ENCODE measurements at places on chromosomes 5 and 9. TPM values are rescaled to one million over a fixed set of nuclear protein-coding genes. Genes with fewer than 3 reads are reported as not detected.
A peak's percentile ranks its signal among the peaks of the same experiment; 100 is the strongest.

GRCh38 chr9:128190013-128190412 is 1.4 kb downstream of the CIZ1 start:
- no peaks in the 10 kb centered on the region for H3K27me3 ChIP-seq
- H3K4me1 ChIP-seq = peaks cover 6% of the 10 kb centered on the region
- H3K36me3 ChIP-seq = no peaks in the 10 kb centered on the region
- H3K27ac ChIP-seq = no peak overlapping the region
- no peak overlapping the region for H3K4me3 ChIP-seq

- no peaks in the 10 kb centered on the region for H3K4me1 ChIP-seq
- no peak overlapping the region for H3K4me3 ChIP-seq
- H3K36me3 ChIP-seq = no peaks in the 10 kb centered on the region
- DNase-seq = no peak
These were observed 24.7 kb downstream of the DAP start for GRCh38 chr5:10736354-10736753.

GRCh38 chr5:68251804-68252522 is 36.4 kb downstream of the PIK3R1 start:
- H3K4me3 ChIP-seq = no peak overlapping the region
- H3K27ac ChIP-seq = no peak overlapping the region
- no peaks in the 10 kb centered on the region for H3K36me3 ChIP-seq
- no peak for DNase-seq
- peaks cover 21% of the 10 kb centered on the region for H3K4me1 ChIP-seq

GRCh38 chr5:168346417-168346816 is 55.0 kb downstream of the WWC1 start:
- no peaks in the 10 kb centered on the region for H3K4me1 ChIP-seq
- no peaks in the 10 kb centered on the region for H3K36me3 ChIP-seq
- DNase-seq = no peak
- no peak overlapping the region for H3K27ac ChIP-seq
- H3K4me3 ChIP-seq = no peak overlapping the region

DNA sequence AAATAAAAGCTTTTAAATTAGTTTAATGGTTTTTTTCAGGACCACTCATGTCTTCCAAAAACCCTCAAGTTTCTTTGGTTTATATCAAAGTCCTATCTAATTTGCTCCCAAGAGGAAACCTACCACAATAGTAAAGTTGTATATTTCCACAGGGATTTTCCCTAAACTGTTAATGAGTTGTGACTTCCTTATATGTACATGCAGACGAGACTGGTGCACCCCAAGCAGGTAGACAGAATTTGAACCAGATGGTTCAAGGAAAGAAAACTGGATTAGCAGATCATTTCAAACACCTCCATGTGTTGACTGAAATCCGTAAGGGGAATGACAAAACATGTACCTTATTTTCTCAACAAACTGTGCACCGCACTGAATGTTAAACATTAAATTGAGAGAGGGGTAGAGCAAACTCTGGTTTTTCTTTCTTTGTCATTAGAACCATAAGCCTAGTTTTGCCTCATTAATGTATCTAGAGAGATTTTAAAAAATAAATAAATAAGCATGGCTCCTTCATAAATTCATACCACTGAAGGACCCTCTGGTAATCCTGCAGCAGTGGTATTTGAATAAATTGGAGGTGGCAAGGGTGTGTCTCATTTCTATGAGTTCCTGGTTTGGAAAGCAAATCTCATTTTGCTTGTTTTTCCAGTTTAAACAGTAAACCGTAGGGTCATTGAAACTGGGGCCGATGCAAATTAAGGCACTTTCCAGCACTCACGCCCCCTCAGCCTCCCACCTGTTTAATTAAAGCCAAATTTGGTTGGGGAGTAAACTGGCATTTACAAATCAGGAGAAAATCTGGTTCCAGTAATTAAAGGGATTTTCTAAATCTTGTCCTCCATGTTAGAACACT is 51.1 kb downstream of the ENC1 start:
- H3K4me1 ChIP-seq = peaks cover 2% of the 10 kb centered on the region
- no peaks in the 10 kb centered on the region for H3K27me3 ChIP-seq

GRCh38 chr5:176886336-176887251 is 12.6 kb downstream of the HK3 start:
- H3K4me3 ChIP-seq = no peak overlapping the region
- H3K27ac ChIP-seq = no peak overlapping the region
- peak; percentile 11 for DNase-seq
- H3K27me3 ChIP-seq = no peaks in the 10 kb centered on the region
- H3K36me3 ChIP-seq = no peaks in the 10 kb centered on the region
- no peaks in the 10 kb centered on the region for H3K4me1 ChIP-seq

DNA sequence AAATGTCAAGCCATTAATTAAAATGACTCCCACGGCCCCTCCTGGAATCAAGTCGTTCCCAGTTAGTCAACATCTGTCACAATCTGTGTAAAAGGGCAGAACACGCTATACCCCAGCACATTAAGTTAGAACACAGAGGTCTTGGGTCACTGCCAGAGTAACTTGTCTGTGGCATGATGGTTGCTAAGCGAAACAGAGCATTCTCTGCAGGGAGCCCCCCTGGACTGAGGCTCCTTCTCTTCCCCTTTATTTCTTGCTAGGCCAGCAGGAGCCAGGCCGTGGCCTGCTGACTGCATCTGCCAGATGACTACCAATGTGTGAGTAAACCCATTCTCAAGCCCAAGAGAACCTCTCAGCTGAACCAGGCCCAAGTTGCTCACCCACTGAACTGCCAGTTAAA is 51.9 kb upstream of the ZBED3 start:
- H3K27ac ChIP-seq = no peak overlapping the region
- no peaks in the 10 kb centered on the region for H3K27me3 ChIP-seq

- no peaks in the 10 kb centered on the region for H3K27me3 ChIP-seq
- no peaks in the 10 kb centered on the region for H3K4me1 ChIP-seq
- no peaks in the 10 kb centered on the region for H3K36me3 ChIP-seq
These were observed 19.9 kb upstream of the HMHB1 start for GRCh38 chr5:143791848-143792731.

DNA sequence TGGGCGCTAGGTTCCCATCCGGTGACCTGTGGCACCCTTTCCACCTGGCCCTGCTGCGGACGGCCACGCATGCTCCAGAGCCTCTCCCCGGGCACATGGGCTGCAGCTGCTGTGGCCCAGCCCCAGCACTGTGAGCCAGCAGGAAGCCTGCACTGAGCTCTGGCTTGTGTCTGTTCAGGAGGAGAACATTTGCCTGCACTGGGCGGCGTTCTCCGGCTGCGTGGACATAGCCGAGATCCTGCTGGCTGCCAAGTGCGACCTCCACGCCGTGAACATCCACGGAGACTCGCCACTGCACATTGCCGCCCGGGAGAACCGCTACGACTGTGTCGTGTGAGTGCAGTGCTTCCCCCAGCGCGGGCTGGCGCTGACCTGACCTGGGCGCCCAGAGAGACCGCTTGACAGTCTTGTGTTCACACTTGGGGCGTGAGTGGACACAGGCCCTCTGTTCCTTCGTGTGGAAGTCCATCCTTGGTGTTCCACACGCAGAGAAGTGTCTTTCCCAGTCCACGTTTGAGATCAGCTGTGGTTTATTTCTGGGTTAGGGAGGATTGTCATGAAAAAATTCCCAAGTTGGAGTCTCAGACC is 66.2 kb upstream of the CACNA1B start:
- no peak overlapping the region for H3K4me3 ChIP-seq
- H3K4me1 ChIP-seq = no peaks in the 10 kb centered on the region

DNA sequence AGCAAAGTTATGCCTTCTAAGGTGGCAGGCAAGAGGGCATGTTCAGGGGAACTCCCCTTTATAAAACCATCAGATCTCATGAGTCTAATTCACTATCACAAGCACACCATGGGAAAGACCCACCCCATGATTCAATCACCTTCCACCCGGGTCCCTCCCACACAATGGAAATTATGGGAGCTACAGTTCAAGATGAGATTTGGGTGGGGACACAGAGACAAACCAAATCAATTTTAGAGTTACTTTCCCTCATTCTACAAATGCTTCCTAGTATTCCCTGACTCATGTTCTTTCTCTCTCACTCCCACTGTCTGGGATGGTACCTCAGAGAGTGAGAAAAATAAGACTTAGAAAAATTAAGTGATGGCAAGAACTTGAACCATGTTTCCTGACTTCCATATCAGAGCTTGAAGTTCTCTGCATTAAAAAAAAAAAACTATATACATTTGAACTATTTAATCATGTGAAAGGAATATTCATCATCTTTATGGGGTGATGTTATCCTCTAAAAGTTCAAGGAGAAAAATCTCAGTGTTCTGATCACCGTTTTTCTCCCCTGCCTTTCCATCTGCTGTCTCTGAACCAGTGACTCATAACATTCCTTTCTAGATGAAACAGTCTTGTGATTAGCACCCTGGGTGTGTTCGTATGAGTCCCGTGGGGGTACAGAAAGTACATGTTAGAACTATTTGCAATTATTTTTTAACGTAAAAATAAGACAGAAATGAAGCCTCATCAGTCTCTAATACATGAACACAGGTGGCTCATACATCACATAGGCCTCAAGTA is 282.9 kb downstream of the SLF1 start:
- no peak for DNase-seq
- H3K36me3 ChIP-seq = no peaks in the 10 kb centered on the region
- H3K27ac ChIP-seq = no peak overlapping the region
- H3K4me1 ChIP-seq = no peaks in the 10 kb centered on the region

DNA sequence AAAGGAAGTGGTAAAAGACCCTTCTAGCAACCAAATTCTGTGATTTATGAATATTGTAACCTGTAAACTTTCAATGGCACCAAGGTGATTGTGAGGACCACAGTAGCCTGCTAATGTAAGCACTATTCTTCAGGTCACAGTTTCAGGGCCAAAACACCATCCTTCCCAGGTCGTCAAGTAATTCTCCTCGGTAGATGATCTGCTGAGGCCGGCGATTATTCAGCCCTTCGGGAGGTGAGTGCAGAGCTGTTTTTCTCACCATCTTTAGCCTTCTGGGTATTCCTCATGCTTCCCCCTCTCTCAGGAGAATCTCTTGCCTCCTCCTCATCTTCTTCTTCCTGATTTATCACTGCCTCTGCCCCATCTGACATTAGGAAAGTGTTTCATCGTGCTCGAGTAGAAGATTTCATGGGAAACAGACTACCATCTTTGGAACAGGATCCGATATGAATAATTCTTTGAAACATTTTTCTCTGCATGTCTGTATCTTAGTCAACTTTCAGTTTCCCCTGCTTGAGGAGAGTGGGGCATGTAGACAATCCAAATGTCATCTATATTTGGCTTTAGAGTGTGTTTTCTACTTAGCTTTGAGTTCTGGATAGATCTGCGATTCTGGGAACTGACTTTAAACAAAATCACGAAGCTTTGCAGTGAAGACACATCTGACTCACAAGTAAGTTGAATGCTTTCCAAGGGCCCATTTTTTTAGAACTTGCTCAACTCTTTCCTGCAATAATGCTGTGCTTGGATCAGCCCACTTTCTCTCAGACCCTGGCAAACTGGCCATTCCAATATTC is 173.9 kb downstream of the AOPEP start:
- no peak overlapping the region for H3K4me3 ChIP-seq
- H3K36me3 ChIP-seq = no peaks in the 10 kb centered on the region
- H3K4me1 ChIP-seq = peaks cover 20% of the 10 kb centered on the region
- H3K27ac ChIP-seq = peak overlapping the region; percentile 60
- no peaks in the 10 kb centered on the region for H3K27me3 ChIP-seq
- DNase-seq = peak; percentile 66

DNA sequence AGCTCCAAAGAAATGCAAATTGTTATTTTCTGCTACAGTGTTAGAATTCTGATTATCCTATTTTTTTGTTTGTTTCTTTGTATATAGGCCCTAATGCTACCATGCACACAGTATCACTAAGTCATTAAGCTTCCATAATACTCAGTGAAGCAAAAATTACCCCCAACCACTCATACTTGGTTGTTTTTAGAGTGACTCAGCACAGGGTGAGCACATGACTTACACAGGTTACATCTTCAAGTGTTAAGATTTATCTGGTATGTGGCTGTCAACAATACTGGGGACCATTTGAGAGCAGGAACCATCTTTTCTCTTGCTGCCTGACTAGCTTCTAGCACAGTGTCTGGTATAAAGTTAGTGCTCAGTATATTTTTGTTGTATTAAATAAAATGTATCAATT is 255.8 kb upstream of the SLC24A2 start:
- H3K4me1 ChIP-seq = no peaks in the 10 kb centered on the region
- H3K27me3 ChIP-seq = no peaks in the 10 kb centered on the region
- H3K36me3 ChIP-seq = no peaks in the 10 kb centered on the region
- DNase-seq = no peak
- no peak overlapping the region for H3K4me3 ChIP-seq
- no peak overlapping the region for H3K27ac ChIP-seq

GRCh38 chr5:42270771-42271170 is 152.5 kb upstream of the GHR start:
- H3K4me1 ChIP-seq = no peaks in the 10 kb centered on the region
- H3K27ac ChIP-seq = no peak overlapping the region
- no peaks in the 10 kb centered on the region for H3K36me3 ChIP-seq

DNA sequence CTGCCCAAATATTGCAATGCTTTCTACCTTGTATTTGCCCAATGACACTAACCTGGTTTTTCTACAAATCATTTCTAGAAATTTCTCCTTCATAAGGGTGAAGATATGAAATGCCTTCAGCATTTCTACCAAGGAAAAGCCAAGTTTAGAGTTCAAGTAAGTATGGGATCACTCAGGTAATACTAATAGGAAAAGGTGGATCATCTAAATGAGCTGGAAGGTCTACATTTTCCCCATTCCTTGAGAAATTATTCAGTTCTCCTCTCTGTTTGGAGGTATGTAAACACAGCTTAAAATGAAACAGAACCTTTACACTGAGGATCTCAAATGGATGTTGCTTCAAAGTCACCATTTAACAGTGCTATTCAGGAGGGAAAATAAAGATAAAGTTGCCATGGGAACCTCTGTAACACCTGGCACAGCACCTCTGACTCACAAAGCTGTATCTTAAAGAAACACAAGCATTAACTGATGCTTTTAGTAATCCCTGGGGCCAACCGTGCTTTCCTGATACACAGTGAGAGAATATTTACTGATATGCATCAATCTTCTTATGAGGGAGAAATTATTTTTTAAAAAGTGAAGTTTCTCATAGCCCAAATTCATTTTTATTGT is 161.3 kb downstream of the DRD1 start:
- no peaks in the 10 kb centered on the region for H3K36me3 ChIP-seq
- no peak overlapping the region for H3K27ac ChIP-seq
- H3K27me3 ChIP-seq = no peaks in the 10 kb centered on the region
- H3K4me1 ChIP-seq = no peaks in the 10 kb centered on the region

- no peaks in the 10 kb centered on the region for H3K4me1 ChIP-seq
- no peak overlapping the region for H3K27ac ChIP-seq
- DNase-seq = no peak
- no peaks in the 10 kb centered on the region for H3K27me3 ChIP-seq
- no peaks in the 10 kb centered on the region for H3K36me3 ChIP-seq
These were observed 5.9 kb upstream of the MELK start for GRCh38 chr9:36566813-36567221.

Gene ENDOG
- 22.5 TPM for total RNA-seq

Gene CCDC192
- total RNA-seq = 0.32 TPM

Gene TCF7
- total RNA-seq = 4.0 TPM

Gene SUSD3
- total RNA-seq = 38.5 TPM

Gene SHC3
- 0.30 TPM for total RNA-seq

Gene EGFL7
- total RNA-seq = 95.1 TPM

Gene SPARC
- 981 TPM for total RNA-seq

Gene C1QTNF2
- not detected for total RNA-seq

Measured in ovary (tissue), 10 donors.